Right hindlimb (tissue), 1 donor: ENCODE measurements at places on chromosomes 13 and 19.

- DNase-seq = no peak
Measured at GRCh38 chr19:17404621-17405249, 695 bp downstream of the BST2 start.

DNA sequence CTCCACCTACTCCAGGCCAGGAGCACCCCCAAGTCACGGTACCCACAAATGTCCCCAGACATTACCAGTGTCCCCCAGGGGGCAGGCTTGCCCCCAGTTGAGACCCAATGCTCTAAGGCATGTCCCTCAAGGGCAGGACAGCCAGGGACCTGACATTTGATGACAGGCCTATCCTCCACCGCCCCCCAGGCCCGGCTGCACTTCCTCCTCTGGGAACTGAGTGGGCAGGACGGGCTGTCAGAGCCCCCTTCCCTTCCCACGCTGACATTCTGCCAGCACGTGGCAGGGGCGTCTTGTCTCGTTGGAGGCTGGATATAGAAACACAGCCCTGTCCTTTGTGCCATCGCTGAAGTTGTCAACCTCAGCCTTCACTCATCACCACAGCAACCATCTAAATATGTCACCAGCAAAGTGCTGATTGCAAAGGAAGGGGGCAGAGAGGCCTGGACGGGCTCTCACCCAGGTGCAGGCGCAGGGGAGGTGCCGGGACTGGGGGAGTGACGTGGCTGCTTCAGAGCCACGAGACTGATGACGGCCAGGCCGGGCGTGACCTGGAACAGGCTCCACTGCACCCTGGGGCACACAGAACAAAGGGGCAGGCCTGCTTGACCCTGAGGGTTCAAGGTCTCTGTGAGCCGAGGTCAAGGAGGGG lies 38.4 kb downstream of the GNG7 start:
- DNase-seq = no peak

- no peak for DNase-seq
Measured at GRCh38 chr13:47216176-47216822, 319.4 kb upstream of the HTR2A start.

- DNase-seq = no peak
Measured at GRCh38 chr13:109146912-109147647, 517.7 kb downstream of the MYO16 start.

DNA sequence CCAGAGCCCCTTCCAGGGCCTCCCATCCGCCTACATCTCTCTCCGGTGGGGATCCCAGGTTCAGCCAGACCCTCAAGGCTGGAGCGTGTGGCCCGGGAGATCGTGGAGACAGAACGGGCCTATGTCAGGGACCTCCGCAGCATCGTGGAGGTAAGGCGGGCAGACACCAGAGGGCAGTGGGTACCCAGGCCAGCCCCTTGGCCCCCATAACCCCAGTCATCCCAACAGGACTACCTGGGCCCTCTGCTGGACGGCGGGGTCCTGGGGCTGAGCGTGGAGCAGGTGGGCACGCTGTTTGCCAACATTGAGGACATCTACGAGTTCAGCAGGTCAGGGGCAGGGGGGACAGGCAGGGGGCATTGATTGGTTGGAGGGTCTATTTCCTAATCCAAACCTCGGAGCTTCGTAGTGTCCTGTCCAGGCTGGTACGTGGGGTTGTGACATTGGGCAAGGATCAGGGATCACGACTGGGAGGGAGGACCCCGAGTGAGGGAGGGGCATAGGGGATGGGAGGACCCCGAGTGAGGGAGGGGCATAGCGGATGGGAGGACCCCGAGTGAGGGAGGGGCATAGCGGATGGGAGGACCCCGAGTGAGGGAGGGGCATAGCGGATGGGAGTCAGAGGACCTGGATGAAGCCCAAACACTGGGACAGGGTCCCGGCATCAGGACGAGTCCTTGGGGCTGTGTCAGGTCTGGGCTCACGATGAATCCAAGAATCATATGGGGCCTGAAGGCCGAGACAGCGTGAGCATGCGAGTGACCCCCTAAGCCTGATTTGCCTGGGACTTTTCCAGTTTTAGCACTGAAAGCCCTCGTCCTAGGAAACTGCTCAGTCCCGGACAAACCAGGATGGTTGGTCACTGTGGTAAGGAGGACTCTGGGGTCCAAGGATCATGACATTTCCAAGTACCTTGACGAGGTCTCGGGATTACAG lies 2.9 kb downstream of the PLEKHG2 start:
- peak; percentile 15 for DNase-seq

DNA sequence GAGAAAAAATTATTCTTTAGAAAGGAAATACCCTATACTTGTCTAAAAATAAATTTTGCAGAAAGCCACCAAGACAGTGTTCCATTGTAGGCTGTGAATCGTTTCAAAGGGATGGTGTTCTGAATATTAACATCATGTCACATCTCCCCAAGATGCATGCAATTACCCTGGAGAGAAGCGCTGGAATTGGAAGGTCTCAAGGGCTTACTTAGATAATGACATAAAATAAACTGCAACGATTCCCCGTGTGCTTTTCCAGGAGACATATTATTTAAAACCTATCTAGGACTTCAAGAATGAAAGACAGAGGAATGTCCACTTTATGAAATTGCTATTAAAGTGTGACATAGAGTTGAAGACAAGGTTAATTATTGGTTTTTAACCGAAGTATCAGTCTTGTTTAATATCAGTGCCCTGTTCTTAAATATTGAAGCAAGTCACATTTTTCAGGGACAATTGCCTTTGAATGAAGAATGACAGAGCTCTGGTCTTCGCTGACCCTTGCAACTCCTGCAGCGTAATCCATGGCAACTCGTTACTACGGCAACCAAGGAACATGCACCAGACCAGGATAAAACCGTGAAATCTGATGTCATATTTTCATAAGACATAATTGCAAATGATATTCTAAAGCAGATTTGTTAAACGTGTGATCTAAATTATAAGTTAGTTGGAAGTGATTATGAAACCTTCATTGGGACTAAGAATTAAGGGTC lies 91.7 kb downstream of the EFNB2 start:
- DNase-seq = no peak

GRCh38 chr19:18108897-18109296 lies 11.3 kb downstream of the MAST3 start:
- DNase-seq = no peak

- DNase-seq = no peak
Measured at GRCh38 chr13:52794589-52794988, 53.9 kb downstream of the PCDH8 start.

GRCh38 chr13:65926750-65927171 lies 1303.4 kb downstream of the PCDH9 start:
- no peak for DNase-seq

DNA sequence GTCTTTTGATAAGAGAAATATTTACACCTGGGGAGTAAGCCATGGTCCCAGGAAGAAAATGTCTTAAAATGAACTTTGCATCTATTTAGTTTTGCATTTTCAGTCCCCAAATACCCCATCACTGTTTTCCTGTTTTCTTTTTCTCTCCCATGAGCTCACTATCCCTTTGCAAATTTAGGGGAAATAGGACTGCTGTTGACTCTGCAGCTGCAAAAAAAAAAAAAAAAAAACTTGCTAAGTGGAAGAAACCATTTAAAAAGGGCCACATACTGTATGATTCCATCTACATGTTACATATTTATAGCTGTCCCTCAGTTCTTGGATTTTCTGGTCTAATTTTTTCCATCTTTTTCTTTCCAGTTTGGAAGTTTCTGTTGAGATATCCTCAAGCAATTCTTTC lies 98.2 kb upstream of the SERP2 start:
- no peak for DNase-seq

DNA sequence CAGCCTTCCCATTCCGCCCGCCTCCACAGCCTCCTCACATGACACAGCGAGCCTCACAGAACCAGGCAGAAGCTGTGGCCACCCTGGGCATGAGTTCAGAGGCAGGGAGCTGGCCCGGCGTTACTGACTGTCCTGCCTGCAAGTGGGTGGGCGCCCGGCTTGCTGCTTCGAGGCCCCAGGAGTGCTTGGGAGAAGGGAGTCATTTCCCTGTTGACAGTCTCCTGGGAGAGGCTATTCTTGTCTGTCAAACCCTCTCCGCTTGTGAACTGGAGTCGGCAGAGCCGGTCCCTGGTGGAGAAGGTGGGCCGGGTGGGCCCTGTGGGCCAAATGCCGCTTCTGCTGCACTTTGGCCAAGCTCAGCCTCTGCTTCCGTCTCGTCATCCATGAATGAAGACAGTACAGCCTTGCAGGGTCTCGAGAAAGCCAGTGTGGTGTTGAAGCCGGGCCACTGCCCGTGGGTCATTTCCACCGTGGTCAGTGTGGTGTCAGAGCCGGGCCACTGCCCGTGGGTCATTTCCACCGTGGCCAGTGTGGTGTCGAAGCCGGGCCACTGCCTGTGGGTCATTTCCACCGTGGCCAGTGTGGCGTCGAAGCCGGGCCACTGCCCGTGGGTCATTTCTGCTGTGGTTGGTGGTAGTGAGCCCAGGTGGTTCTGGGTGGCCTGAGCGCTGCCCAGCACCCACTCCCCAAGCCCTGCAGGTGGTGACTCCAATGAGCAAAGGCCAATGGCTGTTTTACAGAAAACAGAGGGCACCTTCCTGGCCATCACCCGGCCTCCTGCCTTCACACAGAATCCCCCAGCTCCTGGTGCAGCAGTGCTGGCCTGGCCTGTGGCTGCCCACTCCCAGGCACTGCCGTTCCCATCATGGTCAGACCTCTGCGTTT lies 13.5 kb upstream of the F7 start:
- no peak for DNase-seq

DNA sequence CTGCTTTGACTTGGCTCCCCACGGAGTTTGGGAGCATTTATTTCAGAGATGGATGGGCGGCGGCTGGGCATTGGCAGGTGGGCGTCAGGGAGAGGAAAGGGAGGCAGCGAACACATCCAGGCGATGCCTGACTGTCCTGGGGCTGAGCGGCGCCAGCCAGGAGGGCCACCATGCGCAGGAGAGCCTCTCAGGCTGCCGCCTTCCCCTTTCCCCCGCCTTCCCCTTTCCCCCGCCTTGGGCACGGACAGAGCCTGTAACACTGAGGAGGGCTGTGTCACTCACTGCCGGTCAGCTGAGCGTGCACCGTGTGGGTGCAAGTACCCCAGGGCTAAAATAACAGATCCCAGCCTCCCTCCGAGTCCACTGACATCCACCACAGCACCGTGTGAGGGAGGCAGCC lies 11.4 kb downstream of the MCF2L start:
- DNase-seq = no peak

DNA sequence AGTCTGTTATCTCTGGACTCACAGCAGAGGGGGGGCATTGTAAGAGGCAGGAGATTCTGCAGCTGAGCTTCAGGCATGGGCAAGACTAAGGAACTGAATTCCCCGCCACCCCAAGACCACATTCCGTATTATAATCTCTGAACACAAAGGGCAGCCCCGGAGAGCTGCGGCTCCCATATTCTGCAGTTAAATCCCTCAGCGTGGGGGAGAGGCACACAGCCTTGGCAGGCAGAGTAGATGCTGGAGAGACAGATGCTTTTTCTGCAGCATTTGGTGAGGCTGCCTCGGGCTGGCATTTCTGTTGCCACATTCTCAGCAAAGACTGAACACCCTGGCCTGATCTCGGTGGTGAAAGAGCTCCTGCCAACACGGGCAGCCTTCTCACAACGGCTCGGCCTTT lies 12.9 kb downstream of the CHAF1A start:
- DNase-seq = no peak

DNA sequence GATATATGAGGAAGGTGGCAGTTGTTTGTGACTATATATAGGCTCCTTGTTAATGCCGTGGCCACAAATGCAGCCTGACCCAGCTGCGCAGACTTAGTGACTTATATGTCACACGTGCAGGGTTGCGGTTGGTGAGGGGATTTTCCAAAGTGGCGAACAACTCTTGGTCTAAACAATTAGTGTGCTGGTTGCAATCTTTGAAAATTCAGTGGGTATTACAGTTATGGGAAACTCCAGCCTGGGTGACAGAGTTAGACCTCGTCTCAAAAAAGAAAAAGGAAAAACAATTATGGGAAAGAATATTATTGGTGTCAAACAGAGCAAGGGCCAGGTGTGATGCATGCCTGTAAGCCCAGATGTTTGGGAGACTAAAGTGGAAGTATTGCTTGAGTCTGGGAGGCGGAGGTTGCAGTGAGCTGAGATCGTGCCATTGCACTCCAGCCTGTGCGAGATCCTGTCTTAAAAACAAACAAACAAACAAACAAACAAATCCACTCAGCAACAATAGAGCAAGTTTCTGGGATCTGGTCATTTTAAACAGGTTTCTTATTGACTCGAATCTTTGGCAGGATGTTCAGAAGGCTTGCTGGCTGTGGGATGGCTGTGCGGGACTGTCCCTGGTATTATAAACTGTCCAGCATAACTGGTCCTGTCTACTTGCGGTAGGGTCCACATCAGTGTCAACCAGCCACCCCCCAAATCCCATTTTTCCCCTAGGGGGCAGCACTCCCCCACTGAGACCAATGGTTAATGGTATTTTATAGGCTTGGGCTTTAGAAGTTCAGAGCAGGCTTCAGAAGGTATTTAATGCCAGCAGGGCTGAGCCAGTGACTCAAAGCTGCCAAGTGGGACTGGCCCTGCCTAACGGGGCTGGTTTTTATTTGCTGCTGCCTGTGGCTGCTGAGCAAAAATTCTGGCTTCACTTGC lies 15.4 kb downstream of the RELB start:
- peak; percentile 78 for DNase-seq

- DNase-seq = peak; percentile 35
Measured at GRCh38 chr13:51632591-51633362, 48.5 kb downstream of the WDFY2 start.

- DNase-seq = no peak
Measured at GRCh38 chr13:79541426-79542049, 60.6 kb downstream of the NDFIP2 start.
